ENCODE measurements at places on chromosomes 7 and 10.

- DNase-seq, result no peak
Observed at GRCh38 chr10:132849546-132850031, 63.6 kb upstream of the NKX6-2 start.

DNA sequence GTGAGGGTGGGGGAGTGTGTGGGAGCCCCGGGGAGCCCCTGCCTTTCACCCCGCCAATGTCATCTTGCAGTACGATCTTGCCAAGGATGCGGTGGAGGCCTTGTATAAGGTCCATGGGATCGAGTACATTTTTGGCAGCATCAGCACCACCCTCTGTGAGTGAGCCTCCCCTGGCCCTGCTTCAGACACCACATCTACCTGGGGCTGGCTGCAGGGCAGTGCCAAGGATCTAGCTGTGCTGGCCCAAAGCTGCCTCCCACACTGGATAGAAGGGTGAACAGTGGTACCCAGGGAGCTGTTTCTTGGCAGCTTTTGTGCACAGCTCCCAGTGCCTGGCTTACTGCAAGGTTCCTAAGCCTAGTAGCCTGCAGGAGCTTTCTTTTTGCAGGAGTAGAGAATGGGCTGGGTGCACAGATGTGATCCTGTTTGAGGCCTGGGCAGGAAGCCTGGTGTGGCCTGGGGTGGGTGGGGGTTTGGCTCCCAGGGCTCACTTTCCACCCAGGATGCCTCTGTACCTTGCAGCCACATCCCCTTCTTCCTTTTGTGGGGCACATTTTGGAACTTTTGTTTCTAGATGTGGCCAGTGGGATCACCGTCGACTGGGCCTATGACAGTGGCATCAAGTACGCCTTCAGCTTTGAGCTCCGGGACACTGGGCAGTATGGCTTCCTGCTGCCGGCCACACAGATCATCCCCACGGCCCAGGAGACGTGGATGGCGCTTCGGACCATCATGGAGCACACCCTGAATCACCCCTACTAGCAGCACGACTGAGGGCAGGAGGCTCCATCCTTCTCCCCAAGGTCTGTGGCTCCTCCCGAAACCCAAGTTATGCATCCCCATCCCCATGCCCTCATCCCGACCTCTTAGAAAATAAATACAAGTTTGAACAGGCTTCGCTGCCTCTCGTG lies 12.2 kb upstream of the CPA1 start:
- DNase-seq, result no peak

DNA sequence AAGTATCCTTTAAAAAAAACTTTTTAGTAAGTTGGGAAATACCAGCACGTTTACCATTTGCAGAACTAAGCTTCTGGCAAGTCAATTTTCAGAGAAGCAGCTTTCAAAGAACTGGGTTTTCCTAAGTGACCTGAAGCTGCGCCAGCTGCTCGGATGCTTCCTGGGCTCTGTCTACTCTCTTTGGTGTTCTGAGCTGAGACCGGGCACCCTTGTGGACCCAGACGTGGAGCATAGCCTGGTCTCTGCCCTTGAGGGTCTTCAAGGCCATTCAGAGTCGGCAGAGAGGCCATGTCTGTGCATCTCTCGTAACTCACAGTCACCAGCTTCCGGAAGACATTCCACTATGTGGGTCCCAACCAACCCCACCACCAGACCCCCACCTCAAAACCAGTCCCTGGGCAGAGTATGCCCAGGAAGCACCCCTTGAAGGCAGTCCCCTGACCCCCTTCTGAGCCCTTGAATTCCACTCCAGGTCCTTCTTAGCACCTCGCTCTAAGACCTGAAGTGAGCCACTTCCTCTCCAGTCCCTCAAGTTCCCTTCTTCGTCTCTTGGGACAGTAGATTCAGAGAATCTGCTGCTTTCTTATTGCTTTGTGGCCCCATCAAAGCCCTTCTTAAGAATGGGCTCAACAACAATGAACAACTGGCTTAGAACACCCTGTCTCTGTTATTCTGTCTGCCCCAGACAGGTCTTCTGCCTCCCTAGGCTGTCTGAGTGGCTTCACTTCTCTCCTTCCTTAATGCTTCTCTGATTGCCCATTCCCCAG lies 8.5 kb downstream of the CALML5 start:
- DNase-seq, result no peak

GRCh38 chr10:86798025-86798424 lies 41.6 kb downstream of the BMPR1A start:
- DNase-seq, result no peak

GRCh38 chr7:145252031-145252430 lies 416.2 kb upstream of the TPK1 start:
- DNase-seq, result no peak

GRCh38 chr10:26524161-26524896 lies 86.2 kb downstream of the APBB1IP start:
- DNase-seq, result no peak

DNA sequence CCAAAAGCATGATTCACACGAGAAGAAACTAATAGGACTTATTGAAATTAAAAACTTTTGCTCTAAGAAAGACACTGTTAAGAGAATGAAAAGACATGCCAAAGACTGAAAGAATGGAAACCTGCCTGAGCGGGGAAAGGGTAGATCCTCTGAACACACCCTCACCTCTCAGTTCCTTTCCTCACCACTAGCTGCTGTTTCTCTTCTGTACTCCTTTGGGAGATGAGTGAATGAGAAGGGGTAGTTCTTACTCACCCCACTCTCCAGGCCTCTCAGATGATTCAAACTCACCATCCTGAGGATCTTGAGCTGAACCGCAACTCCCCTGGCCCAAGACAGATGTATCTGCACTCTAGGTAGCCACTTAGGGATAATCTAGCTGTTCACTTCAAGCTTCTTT lies 41.9 kb downstream of the IQUB start:
- no peak for DNase-seq

DNA sequence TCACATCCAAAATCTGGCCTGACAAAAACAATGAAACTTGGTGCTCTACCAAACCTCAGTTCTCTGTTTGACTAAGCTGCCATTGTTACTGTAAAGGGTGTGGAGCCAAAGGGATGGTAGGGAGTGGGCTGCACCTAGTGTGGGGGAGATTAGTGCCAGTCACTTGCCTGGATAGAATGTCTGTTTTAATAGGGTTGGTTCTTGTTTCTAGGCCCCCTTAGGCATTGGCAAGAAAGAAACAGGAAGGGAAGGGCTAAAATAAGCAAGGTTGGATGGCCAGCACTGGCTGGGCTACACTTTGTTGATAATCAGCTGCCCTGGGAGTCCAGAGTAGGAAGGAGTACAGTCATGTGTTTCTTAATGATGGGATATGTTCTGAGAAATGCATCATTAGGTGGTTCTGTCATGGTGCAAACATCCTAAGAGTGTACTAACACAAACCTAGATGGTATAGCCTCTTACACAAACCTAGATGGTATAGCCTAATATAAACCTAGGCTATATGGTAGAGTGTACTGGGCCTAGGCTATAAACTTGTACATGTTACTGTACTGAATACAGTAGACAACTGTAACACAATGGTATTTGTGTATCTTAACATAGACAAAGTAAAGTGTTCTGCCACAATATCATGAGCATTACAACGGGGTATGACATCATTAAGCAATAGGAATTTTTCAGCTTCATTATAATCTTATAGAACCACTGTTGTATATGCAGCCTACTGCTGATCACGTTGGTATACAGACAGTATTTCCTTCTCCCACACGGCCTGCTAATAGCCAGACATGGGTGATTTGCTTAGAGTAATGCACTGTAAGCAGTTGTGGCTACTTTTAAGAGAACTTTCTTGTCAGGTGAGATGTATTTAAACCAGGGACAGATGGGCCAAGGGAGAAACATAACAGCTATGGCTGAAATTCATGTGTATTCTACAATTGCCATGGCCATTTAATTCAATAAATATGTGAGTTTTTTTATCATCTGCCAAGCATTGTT lies 15.4 kb downstream of the BBIP1 start:
- DNase-seq, result no peak

- no peak for DNase-seq
Observed at GRCh38 chr7:120742372-120742771, 115.6 kb downstream of the TSPAN12 start.

GRCh38 chr10:83959328-83959727 lies 180.0 kb upstream of the GHITM start:
- DNase-seq, result no peak

Data from activated naive CD4-positive, alpha-beta T cell (primary cell).